ENCODE measurements at places on chromosomes 5 and 9. TPM values are rescaled to one million over a fixed set of nuclear protein-coding genes. Genes with fewer than 3 reads are reported as not detected.

- DNase-seq: no peak
Measured at GRCh38 chr5:74641735-74642542, 1.4 kb upstream of the ENC1 start.

DNA sequence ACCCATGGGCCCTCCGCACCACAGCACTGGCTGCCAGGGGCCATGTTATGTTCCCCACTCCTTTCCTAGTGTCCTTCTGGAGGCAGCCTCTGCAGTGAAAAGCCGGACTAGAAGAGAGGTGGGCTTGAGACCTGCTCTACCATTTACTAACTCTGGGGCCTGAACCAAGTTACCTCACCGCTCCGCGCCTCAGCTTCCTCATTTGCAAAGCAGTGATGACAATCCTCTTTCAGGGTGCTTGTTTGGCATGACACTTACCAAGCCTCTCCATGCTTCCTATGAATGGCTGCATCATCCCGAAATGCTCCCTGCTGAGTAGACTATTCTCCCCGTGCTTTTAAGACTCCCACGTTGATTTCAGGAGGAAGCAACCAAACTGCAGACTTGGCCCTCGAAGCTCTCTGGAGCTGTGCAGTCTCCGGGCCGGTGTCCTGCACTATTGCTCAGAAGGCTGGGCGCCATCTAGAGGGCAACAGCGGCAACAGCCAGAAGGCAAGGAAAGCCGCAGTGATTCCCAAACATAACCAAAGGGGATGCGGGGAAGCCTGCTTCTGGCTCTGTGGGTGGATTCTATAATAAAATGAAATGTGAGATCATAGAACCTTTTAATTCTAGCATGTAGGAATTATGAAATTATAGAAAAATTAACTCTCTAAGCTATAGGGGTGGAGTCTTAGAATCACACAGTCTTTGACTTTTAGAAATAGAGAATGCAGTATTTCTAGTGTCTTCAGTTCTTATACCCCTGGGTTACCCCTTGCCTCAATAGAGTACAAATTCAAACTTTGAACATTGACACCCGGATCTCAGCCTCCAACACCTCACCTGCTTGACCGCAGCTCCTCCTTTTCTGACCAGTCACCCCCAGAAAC lies 599.8 kb upstream of the BRINP1 start:
- DNase-seq: peak; percentile 87

The ABO gene
- 1.4 TPM for total RNA-seq

DNA sequence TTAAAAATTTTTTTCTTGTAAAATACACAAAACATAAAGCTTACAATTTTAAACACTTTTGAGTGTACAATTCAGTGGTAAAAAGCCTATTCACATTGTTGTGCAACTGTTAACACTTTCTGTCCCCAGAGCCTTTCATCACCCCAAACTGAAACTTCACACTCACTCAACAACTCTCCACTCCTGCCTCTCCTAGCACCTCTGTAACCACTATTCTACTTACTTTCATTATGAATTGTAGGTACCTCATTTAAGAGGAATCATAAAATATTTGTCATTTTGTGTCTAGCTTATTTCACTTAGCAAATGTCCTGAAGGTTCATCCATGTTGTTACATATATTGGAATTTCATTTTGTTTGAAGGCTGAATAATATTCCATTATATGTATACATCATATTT lies 4.3 kb upstream of the ZNF510 start:
- DNase-seq: no peak

DNA sequence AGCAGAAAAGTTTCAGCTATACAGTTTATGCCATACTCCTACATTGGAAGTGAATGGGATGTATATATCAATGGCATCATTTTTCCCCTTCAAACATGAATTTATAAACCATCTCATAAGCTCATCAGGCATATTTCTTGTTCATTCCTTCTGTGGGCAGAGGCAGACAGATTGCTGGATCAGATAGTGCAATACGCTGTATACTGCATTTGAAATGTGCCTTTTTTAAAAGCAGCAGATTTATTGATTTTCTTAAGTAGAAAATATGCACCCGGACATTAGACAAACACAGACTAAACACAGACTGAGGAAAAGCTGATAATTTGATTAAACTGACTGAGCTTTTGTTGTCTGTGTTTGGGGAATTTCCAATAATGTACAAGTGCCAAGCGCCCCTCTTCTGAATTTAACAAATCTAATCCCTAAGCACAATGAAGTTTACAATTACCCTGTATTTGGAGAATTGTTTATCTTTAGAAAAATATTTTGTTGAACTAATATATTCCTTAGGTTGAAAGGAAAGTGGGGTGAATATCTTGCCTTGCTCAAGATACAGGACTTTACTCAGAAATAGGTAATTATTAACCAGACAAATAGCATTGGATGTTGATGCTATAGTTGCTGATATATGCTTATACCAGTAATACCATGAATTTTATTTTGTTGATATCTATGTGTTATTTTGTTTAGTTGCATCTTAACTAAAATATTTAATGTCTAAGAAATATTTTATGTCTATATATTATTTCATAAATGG lies 566.6 kb upstream of the MEF2C start:
- DNase-seq: no peak

The SYK gene
- total RNA-seq: 15.0 TPM

The TPPP gene
- total RNA-seq: 9.8 TPM

GRCh38 chr5:61178702-61179101 lies 16.4 kb upstream of the SMIM15 start:
- no peak for DNase-seq

DNA sequence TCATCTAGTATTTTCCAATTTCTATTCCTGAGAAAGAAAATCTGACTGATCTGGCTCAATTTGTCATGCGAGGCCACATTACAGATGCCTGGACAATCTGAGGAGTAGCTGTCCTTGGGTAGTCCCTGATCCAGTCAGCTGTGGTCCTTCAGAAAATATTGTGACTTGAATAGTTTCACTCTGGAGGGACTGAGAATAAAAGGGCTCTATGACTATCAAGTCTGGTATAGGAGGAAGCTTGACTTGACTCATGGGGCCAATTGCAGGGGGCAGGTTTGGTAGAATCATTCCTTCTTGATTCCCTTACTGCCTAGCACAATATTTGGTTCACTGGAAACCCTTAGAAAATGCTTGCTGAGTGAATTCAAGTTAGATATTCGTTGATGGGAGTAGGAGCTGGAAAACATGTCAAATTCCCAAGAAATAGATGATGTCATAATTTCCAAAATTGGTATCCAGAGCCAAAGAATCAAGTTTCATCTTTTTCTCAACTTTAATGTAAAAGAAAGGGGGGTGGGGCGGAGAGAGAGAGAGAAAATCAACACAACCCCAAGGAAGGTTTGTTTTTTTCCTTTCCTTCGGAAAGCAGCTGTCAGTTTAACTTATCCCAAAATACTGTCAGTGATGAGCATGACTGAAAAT lies 32.4 kb upstream of the STX17 start:
- DNase-seq: no peak

DNA sequence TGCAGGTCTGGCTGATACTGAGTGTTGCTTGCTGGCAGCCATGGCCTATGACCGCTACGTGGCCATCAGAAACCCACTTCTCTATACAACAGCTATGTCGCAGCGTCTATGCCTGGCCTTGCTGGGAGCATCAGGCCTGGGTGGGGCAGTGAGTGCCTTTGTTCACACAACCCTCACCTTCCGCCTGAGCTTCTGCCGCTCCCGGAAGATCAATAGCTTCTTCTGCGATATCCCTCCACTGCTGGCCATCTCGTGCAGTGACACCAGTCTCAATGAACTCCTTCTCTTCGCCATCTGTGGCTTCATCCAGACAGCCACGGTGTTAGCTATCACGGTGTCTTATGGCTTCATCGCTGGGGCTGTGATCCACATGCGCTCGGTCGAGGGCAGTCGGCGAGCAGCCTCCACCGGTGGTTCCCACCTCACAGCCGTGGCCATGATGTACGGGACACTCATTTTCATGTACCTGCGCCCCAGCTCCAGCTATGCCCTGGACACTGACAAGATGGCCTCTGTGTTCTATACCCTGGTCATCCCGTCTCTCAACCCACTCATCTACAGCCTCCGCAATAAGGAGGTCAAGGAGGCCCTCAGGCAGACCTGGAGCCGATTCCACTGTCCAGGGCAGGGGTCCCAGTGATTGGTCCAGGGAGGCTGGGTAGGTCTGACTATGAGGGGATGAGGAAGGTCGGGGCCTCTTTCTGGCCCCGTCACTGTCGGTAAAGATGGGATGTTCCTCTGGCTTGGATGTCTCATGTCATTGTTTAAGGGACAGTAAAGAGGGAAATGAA lies 718 bp downstream of the OR5C1 start:
- no peak for DNase-seq

The TYRP1 gene
- total RNA-seq: 1.0 TPM

The SHOC1 gene
- not detected for total RNA-seq

The PCDHGB2 gene
- total RNA-seq: 6.5 TPM

The OGN gene
- total RNA-seq: 175 TPM

All from aorta (tissue), 5 donors.